ENCODE measurements at places on chromosomes 5 and 9.

GRCh38 chr9:115063058-115063845 is 54.7 kb downstream of the TNC start:
- DNase-seq: no peak

DNA sequence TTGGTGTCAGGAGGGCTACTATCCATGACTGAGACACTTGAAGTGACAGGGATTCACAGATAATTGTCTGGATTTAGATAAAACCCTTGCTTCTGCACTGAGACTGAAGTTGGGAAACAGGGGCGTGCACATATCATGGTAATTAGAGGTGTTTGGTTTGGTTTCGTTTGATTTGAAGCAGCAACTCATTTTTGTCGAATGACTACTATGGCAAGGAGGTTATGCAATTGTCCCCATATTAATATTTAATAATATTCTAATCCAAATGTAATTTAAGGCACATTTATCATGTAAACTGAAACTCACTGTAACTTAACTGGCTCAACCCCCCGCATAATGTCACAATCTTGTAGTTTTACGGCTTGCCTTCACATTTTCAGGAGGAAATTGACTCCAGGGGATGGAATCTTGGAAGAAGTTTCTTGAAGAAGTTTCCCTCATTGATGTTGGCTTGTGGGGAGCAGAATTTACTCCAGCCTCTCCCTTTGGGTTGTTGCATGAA is 12.5 kb downstream of the ZNF366 start:
- no peak for DNase-seq

- no peak for DNase-seq
Observed at GRCh38 chr5:138711811-138712210, 41.4 kb upstream of the CTNNA1 start.

GRCh38 chr9:69463497-69464068 is 138.6 kb downstream of the ENTREP1 start:
- no peak for DNase-seq

- DNase-seq: no peak
Observed at GRCh38 chr5:136199408-136199807, 6.4 kb upstream of the SMIM32 start.
